ENCODE measurements at places on chromosomes 2 and 18.

- no peak for DNase-seq
These were observed 13.0 kb upstream of the FHL2 start for GRCh38 chr2:105411720-105412407.

DNA sequence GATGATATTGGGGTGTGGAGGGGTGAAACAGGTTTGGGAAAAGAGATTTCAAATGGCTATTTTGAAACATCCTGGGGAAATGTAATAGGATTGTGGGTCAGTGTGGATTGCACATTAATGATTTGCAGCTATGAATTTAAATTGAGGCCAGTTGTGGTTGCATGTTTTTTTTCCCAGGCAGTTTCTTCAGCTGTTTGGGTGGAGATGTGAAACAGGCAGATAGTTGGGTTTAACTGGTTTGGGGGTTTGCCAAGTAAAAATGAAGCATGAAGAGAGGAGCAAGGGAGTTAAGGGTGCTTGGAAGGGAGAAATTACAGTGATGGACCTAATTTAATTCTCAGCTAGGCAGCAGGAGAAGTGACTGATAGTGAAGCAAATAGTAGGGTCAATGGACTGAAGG lies 16.8 kb downstream of the GPD2 start:
- no peak for DNase-seq

- DNase-seq: no peak
These were observed 57.3 kb upstream of the RND3 start for GRCh38 chr2:150544731-150545130.

GRCh38 chr2:66156171-66156570 lies 278.8 kb upstream of the MEIS1 start:
- DNase-seq: no peak

DNA sequence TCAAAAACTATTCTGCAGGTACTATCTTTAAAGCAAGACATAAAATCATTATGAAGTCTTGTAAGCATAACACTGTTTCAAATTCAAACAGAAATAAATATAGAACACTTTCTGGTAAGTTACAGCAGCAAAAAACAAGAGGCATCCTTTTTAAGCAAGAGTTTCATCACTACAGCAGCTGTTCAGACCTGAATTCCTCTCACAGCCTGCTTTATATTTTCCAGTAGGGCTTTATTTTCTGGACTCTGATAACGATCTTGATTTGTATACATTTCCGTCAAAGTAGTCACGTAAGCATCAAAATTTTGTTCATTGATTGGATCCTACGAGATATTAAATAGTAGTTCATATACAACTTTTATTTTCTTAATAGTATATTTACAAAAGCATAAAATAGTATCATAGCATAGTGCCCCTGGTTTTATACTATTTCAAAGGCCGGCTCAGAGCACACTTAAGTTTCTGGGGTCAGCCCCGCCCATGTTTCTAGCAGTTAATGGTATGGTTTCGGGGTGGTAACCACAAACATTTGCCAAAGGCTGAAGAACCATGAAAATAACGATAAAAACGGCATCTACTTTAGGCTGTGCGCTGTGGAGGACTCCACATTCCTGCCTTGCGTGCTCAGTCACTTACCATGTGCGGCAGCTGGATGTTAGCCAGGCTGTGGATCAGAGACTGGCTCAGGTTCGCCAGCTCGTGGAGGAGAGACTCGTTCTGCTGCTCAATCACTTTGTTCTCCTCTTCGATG lies 47.5 kb upstream of the PXDN start:
- no peak for DNase-seq

GRCh38 chr2:77443076-77443475 lies 79.1 kb downstream of the LRRTM4 start:
- DNase-seq: no peak

Measured in SK-N-SH (cell line).